ENCODE measurements at places on chromosomes 12 and 14. TPM values are rescaled to one million over a fixed set of nuclear protein-coding genes. Genes with fewer than 3 reads are reported as not detected.

Gene LMO3
- 42.8 TPM for polyA plus RNA-seq

Gene GDF11
- polyA plus RNA-seq = 14.7 TPM

Gene THTPA
- 51.3 TPM for polyA plus RNA-seq

Gene KLRG1
- 4.7 TPM for polyA plus RNA-seq

Gene PRIMA1
- not detected for polyA plus RNA-seq

Gene NRIP2
- polyA plus RNA-seq = not detected

Gene NAV3
- 35.5 TPM for polyA plus RNA-seq
